ENCODE measurements at places on chromosomes 1 and 21.
A peak's percentile ranks its signal among the peaks of the same experiment; 100 is the strongest.

DNA sequence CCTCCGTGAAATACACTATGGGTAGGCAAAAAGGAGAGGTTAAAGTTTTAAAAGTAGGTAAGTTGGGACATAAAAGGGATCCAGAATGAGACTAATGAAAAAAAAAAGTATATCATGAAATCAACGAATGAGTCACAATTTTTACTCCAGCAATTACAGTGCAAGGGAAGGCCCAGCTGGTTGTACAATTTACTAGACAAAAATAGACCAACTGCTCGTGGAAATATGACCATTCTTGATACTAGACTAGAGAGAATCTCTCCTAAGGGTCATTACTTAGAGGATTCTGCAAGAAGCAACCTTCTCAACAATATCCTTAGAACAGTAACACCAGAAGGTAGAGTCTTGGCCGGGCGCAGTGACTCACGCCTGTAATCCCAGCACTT lies 55.1 kb upstream of the EFHD2 start:
- peak; percentile 36 for DNase-seq

DNA sequence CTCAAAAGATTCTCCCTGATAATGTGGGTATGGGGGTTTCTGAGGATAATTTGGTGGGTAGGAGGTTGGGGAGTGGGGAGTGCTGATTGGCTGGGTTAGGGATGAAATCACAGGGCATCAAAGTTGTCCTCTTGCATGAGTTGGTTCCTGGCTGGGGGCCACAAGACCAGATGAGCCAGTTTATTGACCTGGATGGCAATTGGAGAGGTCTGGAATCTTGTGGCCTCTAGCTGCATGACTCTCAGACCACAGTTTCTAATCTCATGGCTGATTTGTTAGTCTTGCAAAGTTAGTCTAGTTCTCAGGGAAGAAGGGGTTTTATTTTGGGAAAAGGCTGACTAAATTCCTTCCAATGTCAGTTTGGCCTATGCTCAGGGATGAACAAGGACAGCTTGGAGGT lies 3.3 kb upstream of the GBP1 start:
- DNase-seq: peak; percentile 7

- DNase-seq: no peak
Measured at GRCh38 chr1:51543858-51544257, 24.8 kb upstream of the EPS15 start.

GRCh38 chr21:18937337-18937736 lies 533.8 kb upstream of the TMPRSS15 start:
- no peak for DNase-seq

DNA sequence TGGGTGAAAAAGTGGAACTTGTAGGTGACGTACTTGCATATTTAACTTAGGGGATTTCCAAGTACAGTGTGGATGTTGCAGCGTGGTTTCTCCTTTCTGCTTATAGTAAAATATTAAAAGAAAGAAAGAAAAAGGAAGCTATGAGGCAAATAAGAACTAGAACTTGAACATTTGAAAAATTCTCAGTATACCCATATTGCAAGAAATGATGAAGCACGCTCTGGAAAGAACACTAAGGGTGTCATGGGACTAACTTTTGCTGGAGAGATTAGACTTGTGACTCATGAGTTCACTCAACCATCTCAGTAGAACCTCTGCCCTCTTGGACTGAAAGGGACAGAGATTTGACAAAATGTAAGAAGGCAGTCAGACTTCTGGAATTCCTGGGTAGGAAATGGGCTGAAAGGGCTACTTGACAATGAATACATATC lies 704.5 kb upstream of the ADGRL4 start:
- DNase-seq: peak; percentile 64

GRCh38 chr1:175186433-175187160 lies 6.0 kb downstream of the KIAA0040 start:
- no peak for DNase-seq

- no peak for DNase-seq
Measured at GRCh38 chr1:7454895-7455784, 316.0 kb upstream of the VAMP3 start.

GRCh38 chr1:165222580-165222979 lies 133.9 kb downstream of the LMX1A start:
- no peak for DNase-seq

DNA sequence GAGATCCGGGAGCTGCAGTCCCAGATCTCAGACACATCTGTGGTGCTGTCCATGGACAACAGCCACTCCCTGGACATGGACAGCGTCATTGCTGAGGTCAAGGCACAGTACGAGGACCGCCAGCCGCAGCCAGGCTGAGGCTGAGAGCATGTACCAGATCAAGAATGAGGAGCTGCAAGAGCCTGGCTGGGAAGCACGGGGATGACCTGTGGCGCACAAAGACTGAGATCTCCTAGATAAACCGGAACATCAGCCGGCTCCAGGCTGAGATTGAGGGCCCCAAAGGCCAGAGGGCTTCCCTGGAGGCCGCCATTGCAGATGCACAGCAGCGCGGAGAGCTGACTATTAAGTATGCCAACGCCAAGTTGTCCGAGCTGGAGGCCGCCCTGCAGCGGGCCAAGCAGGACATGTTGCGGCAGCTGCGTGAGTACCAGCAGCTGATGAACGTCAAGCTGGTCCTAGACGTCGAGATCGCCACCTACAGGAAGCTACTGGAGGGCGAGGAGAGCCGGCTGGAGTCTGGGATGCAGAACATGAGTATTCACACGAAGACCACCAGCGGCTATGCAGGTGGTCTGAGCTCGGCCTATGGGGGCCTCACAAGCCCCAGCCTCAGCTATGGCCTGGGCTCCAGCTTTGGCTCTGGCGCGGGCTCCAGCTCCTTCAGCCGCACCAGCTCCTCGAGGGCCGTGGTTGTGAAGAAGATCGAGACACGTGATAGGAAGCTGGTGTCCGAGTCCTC lies 25.5 kb downstream of the ETV3L start:
- peak; percentile 82 for DNase-seq

DNA sequence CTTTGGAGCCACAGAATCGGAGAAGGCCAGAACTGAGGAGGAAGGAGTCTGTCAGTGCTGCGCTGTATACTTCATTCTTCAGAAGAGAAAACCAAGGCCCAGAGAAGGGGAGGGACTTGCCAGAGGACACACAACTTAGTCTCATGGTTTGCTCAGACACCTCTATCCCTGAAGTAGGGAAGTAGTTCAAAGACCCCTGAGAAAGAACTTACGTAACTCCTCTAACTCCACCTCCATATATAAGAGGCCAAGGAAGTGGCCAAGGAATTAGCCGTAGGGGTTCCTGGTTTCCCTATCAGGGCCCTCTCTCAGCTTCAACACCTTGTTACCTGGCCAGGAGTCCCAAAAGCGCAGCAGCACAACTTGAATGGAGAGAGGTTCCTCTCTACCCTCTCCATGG lies 580 bp upstream of the NECTIN4 start:
- no peak for DNase-seq

DNA sequence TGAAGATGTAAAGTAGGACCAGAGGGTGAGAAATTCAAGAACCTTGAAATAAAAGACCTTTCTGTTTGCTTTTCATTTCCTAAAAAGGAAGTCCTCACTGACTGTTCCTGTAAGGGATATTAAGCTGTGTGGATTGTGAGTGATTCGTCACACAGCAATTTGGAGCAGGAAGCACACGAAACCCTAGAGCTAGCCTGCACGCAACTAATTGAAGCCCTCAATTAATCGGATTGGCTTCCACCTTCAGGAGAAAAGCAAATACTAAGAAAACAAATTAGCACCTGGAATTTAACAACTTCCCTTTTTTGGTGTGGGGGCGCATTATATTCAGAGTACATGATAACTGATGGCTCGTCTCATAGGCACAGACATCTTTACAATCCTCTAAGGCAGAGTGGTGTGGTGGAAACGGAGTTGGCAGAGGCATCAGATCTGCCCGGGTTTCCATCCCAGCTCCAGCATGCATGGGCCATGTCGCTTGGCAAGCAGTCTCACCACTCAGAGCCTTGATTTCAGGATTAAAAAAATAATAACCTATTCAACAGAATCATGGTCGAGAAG lies 95.2 kb downstream of the KCNJ15 start:
- peak; percentile 76 for DNase-seq

DNA sequence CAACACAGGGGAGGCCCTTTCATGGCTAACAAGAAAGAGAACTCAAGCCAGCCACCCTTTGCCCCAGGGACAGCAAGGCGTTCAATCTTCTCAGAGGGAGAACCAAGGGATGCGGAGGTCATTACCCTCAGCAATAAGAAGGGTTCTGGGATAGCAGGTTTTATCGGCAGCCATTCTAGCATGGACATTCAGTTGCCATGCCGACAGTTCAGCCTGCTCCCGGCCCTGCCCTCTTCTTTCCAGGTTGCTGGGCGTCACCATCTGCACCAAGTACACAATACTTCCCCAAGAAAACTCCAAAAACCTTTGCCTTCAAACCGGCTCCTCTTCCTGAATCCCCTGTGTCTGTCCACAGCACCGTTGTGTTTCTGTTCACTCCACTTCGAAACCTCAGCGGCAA lies 47.1 kb downstream of the SYT2 start:
- no peak for DNase-seq

- peak; percentile 45 for DNase-seq
Measured at GRCh38 chr1:172883387-172883791, 167.4 kb downstream of the TNFSF18 start.

GRCh38 chr1:16718908-16719533 lies 21.3 kb upstream of the RNU1-4 start:
- DNase-seq: no peak

DNA sequence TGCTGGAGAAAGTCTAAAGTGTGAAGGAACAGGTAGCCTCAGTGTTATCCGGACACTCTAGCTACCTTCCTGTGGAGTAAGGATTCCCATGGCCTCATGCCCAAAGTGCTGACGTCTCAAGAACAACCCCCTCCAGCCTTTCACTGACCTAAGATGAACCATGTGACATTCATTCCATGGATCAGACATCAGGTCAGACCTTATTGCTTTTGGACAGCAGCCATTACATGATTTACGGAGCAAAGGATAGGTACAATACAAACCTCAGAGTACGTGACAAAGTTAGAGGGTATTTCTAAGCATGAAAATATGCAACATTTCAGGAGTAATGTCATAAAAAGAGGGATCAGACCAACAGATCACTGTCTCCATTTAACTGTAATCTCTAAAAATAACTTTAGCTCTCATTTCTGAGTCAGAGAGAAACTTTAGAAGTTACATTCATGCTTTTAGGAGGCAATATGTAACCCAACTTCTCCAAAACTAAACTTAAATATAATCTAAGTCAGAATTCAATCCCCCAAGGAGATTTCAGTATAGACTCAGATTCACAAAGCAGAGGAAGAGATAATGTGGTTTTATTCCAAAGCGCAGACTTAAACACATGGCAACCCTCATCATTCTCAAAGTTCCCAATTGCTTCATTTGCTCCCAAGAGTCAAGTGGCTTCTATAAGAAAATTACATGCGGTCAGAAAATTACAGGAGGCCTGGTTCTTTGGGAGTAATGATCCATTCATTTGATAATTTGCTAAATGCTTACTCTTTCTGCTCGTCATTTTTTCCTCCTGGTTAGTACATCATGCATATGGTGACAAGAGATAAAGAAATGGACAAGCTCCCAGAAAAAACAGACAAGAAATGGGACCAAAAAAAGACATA lies 280.4 kb downstream of the SETD4 start:
- DNase-seq: peak; percentile 44

GRCh38 chr1:111848852-111849545 lies 93.3 kb downstream of the DDX20 start:
- DNase-seq: no peak

GRCh38 chr1:206573762-206574161 lies 38.5 kb downstream of the EIF2D start:
- DNase-seq: no peak

GRCh38 chr1:194447636-194448035 lies 1261.2 kb upstream of the B3GALT2 start:
- no peak for DNase-seq

- no peak for DNase-seq
Measured at GRCh38 chr1:172756024-172756423, 97.1 kb downstream of the FASLG start.

DNA sequence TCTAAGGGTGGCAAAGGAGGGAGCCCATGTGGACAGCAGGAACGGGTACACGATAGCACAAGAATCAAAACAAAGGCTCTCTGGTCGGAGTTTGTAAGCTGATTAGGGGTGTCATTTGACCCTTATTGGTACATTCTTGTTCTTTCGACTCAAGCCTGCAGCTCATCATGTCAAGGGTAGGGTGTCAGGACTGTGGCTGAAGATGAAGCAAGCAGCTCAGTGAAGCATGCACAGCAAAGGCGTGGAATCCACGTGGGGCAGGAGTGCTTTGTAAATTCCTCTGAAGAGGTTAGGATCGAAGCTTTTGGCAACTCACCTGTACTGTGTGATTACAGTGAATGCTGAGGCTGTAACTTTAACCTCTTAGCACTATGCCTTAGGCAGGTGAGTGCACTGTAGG lies 4.7 kb upstream of the ABCB10 start:
- no peak for DNase-seq

- DNase-seq: no peak
Measured at GRCh38 chr1:89712420-89712819, 79.5 kb downstream of the LRRC8C start.

DNA sequence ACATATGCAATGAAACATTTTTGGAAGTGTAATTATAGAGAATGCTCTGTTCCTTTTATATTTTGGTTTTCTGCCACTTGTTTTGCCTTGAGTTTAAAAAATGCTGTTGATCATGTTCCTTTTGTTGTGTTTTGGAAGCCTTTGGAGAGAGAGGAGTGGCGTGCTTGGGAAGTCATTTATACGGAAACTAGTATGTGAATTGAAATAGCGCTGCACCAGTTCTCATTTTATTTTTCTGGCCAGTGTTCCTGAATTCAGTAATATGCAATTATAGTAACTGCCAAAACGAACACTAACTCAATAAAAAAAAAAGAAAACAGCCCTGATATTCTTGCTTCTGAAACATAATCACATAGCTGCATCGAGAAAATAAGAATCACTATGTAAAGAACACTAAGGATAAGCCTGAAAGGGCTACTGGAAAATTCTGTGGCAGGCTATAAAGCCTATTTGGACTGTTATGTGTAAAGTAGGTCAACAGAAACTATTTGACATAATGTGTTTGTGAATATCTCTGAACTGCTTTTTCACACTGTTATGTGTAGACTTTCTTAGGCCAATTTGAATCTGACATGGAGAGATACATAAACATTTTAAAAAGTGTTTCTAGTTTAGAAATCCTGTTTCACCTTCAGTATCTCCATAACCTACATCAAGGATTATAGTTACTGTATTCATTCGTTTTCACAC lies 742.0 kb downstream of the KCNT2 start:
- no peak for DNase-seq

- no peak for DNase-seq
Measured at GRCh38 chr1:26956321-26956720, 3.9 kb downstream of the KDF1 start.

DNA sequence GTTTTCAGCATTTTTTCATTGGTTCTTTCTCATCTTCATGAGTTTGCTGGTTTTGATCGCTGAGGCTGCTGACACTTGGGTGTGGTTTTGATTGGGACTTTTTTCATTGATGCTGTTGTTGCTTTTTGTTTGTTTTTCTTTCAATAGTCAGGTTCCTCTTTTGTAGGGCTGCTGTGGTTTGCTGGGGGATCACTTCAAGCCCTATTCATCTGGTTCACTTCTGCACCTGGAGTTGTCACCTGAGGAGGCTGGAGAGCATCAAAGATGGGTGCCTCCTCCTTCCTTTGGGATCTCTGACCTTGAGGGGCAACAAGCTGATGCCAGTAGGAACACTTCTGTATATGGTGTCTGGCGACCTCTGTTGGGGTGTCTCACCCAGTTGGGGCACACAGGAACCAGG lies 1279.9 kb upstream of the TMPRSS15 start:
- DNase-seq: no peak

- DNase-seq: no peak
Measured at GRCh38 chr1:113965703-113966412, 13.4 kb upstream of the OLFML3 start.
